ENCODE measurements at places on chromosomes 7 and 10. TPM values are rescaled to one million over a fixed set of nuclear protein-coding genes. Genes with fewer than 3 reads are reported as not detected.

DNA sequence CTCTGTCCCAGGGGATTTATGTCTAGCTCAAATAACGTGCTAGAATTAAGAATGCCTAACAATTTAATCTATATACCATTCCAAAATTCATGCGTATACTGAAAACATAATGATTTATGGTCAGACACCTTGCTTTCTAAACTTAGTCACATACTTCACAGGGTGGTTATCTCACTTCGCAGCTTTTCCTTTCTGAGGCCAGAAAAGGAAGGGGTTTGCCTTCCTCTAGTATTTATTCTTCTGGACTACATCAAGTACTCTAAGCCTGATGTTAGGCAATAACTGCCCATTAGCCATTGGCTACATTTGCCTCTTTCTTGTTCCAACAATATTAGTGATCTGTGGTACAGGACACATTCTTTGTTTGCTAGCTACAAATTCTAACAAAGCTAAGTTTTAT, 72.6 kb upstream of the FHIP2A start:
- no peaks in the 10 kb centered on the region for H3K27me3 ChIP-seq
- DNase-seq, result no peak
- H3K27ac ChIP-seq, result no peak overlapping the region
- H3K4me3 ChIP-seq, result no peak overlapping the region
- H3K4me1 ChIP-seq, result peaks cover 9% of the 10 kb centered on the region
- no peaks in the 10 kb centered on the region for H3K36me3 ChIP-seq

DNA sequence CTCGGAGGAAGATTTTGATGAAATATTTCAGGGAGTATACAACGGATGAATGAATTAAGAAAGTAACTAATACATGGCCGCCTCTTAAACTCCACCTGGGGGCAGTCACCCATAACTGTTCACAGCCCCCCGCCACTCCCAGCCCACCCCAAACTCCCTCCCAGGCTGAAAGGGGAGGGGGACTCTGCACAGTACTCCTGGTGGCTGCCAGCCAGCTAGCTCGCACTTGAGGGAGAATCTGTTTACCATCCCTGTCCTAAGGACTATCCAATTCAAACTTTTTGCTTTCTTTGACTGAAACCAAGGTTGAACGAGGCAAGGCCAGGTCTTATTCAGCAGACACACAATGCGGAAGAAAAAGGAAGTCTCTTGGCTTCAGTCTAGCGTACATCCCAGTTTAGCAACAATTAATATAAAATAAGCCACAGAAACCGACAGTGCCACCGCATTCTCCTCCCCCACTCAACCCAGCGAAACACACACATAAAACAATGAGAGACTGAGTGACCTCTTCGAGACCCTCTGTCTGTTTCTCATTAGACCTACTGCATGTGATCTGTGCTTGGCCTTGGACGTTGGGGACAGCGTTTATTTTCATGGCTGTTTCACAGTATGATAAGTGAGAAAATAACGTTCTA, 219.5 kb downstream of the GLI3 start:
- H3K4me3 ChIP-seq, result no peak overlapping the region
- no peak for DNase-seq
- H3K36me3 ChIP-seq, result peaks cover 14% of the 10 kb centered on the region
- no peaks in the 10 kb centered on the region for H3K27me3 ChIP-seq

- no peaks in the 10 kb centered on the region for H3K4me1 ChIP-seq
- H3K4me3 ChIP-seq, result no peak overlapping the region
- no peaks in the 10 kb centered on the region for H3K27me3 ChIP-seq
- H3K36me3 ChIP-seq, result no peaks in the 10 kb centered on the region
- DNase-seq, result no peak
Observed at GRCh38 chr7:38594949-38595348, 36.2 kb downstream of the AMPH start.

- DNase-seq, result no peak
- H3K4me3 ChIP-seq, result no peak overlapping the region
- peaks cover 7% of the 10 kb centered on the region for H3K27me3 ChIP-seq
Observed at GRCh38 chr10:44516891-44517290, 132.0 kb upstream of the CXCL12 start.

GRCh38 chr10:100810835-100811116, 65.4 kb downstream of the PAX2 start:
- no peaks in the 10 kb centered on the region for H3K4me1 ChIP-seq
- no peak overlapping the region for H3K27ac ChIP-seq
- no peak overlapping the region for H3K4me3 ChIP-seq
- no peaks in the 10 kb centered on the region for H3K36me3 ChIP-seq
- no peak for DNase-seq
- peaks cover 77% of the 10 kb centered on the region for H3K27me3 ChIP-seq

The SFMBT2 gene
- 1.1 TPM for total RNA-seq

The DNAJB6 gene
- total RNA-seq, result 155 TPM

The CLRN3 gene
- not detected for total RNA-seq

The CCDC6 gene
- total RNA-seq, result 44.2 TPM

Data from IMR-90 (cell line).